ENCODE measurements at places on chromosomes 7 and 10.

DNA sequence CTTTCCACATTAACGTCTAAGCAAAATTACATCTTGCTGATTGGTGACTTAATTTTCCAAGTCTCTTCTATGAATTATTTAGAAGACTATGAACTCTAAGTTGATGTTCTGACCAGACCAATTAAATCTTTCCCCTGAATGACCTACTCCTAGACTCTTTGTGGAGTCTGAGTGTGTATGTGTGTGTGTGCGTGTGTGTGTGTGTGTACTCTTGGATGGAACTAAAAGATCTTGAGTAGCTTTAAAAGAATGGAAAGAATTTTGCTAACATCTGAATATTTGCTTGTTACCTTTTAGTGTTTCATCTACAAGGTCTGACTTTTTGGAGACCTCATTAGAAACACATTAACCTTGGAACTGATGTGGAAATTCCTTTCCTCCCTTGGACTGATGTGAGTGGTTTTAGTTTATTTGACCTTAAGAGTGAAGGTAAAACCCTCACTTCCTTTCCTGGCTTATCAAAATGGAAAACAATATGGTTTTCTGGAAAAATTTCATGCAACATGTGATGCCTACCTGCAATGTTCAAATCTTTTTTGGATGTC, 257.1 kb downstream of the GATA3 start:
- DNase-seq, result no peak

GRCh38 chr10:130352291-130352645, 216.1 kb downstream of the GLRX3 start:
- DNase-seq, result no peak

DNA sequence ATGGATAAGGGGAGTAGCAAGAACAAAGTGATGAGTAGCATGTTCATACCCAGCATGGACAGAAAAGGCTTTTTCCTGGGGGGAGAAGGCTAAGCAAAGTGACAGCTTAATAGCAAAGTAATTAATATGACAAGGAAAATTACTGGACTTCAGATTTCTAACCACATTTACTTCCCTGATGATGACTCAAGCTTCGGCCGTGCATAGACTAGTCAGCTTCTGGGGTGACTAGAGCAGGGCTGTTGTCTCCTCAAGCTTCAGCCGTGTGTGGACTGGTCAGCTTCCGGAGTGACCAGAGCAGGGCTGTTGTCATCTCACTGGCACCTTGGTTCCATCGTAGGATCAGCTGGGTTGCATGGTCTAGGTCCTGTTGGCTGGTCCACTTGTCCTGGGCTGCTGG, 2.1 kb upstream of the ZNF117 start:
- DNase-seq, result no peak

DNA sequence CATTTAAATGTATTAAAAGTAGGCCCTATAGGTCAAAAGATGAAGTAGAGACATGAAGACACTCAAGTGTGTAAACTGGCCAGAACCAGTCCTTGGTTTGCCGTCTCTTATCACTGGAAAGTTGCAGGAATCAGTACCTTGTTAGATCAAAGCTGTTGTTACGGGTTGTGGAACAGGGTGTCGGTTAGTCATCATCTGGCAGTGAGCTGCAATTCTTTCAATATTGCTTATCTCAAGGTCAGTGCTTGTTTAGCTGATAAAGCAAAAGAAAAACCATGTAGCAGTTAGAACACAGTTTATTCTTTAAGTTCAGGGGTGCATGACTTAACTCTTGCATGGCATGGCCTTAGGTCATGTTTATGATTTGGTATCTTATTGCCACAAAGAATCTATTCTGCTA, 10.0 kb upstream of the SLC13A1 start:
- DNase-seq, result no peak

DNA sequence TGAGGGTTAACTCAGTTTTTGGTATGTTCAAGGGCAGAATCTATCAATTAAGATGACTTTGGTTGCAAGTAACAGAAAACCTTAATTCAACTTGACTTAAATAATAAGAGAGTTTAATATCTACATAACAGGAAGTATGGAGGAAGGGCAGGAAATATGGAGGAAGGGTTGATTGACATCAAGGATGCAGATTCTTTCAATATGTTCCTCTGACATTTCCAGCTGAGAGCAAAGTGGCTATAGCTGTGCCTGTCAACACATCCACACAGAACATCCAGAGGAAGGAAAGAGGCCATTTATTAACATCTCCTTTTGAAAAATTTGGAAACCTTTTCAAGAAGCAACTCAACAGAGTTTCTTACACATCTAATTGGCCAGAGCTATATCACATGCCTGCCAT, 19.4 kb upstream of the RALA start:
- no peak for DNase-seq

GRCh38 chr7:6147627-6148026, 116.5 kb downstream of the ANKRD61 start:
- DNase-seq, result no peak

GRCh38 chr10:121911421-121911697, 16.5 kb downstream of the ATE1 start:
- no peak for DNase-seq

DNA sequence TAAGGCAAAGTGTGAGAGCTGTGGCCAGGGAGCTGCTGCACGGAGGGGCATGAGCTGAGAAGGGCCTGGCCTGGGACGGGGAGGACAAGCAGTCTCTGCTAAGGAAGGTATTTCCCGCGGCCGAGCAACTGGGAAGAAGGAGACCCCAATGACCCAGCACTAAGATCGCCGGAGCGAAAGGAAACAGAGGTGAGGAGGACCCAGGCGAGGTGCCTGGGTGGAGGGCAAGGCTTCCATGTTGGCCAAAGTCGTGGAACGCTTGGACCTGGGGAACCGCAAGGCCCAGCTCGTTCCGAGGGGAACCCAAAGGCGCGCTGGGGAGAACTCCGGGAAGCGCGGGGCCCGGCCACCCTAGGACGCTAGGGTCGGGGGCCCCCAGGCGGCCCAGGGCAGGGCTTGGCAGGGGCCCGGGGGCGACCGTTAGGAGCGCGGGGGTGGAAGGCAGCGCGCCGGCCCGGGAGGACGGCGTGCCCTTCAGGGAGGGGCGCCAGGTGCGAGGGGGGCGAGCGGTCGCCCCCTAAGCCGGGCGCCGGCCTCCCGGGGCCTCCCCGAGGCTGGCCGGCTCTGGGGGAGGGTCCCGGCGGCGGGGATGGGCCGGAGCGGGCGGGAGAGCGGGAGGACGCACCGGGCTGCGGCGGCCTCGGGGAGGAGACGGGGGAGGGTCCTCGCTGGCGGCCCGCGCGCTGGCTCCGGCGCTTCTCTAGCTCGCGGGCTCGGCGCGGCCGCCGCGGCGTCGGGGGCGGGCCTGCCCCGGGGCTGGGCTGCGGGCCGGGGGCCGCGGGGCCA, 545 bp downstream of the GIGYF1 start:
- no peak for DNase-seq

DNA sequence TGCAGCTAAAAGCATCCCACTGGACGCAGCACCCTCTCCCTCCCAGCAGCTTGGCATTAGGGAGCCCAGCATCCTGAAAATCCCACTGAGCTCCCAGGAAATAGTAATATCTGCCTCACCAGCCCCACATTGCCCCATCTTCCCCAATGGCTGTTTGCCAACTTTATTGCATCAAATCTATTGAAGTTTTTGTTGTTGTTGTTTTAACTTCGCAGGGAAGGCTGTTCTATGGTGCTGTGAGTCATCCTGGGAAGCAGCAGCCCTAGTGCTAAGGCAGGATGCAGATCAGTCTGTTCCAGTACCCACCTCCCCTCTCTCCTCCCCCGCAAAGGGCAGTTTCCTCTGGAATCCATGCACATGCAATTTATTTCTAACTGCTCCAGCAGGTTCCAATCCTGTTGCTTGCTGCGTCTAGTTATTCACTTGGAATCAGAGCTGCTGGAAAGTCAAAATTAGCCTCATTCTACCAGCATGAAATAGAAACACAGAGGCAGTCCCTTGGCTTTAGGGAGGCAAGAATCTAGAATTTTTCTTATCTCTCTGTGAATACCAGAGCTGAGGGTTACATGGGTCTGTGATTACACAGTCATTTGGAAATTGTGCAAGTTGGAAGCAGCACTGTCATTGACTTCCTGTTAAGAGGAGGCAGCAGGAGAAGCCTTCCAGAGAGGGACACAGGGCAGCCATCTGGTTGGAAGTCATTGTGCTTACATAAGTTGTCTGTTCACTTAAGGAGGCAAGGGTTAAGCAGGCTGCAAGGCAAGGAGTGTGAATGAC, 115.9 kb upstream of the CACUL1 start:
- DNase-seq, result no peak

- DNase-seq, result no peak
Measured at GRCh38 chr7:151452680-151453325, 12.9 kb upstream of the CRYGN start.

GRCh38 chr10:27145937-27146336, 8.2 kb downstream of the YME1L1 start:
- no peak for DNase-seq

DNA sequence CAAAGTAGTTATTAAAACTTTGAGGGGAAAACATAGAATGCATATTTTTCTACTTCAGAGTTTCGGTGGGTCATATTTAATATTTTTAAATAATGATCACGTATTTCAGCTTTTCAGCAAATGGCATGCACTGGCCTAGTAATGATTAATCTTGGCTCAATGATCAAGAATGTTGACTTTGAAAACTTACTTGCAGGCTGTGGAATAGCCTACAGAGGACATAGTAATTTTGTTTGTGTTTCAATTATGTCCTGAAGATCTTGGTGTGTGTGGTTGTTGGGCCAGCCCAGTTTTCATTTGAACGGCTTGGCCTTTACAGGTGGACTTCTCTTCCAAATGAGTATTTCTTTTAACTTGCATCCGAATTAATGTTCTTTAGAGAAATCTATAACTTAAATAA, 35.1 kb downstream of the ADD3 start:
- DNase-seq, result no peak

GRCh38 chr7:140239653-140239935, 62.8 kb upstream of the KDM7A start:
- no peak for DNase-seq

DNA sequence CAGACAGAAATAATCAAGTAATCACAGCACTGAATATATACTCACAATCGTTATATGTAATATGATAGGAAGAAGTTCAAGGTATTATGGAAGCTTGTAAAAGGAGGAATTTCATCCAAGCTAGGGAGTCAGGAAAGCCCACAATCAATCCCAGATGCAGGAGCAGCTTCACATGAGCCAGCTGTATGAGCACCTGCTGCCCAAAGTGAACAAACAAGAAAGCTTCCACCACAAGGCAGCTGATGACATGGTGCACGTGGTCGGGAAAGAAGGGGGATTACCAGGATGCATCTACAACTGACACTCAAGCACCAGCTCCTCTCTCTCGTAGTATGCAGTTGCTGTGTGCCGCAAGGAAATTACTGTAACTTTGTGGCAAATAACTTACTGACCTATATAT, 225.2 kb downstream of the XPNPEP1 start:
- DNase-seq, result no peak

DNA sequence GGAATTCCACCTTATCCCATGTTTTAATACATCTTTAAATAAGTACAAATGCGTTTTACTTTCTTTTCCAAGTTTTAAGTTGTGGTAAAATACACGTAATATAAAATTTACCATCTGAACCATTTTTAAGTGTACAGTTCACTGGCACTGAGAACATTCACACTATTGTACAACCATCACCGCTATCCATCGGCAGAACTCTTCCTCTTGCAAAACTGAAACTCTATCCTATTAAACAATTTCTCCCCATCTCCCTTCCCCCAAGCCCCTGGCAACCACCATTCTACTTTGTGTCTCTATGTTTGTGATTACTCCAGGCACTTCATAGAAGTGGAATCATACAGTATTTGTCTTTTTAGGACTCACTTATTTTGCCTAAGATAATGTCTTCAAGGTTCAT, 33.8 kb downstream of the HIP1 start:
- no peak for DNase-seq

GRCh38 chr7:28155964-28156363, 24.6 kb downstream of the JAZF1 start:
- DNase-seq, result no peak

- DNase-seq, result no peak
Measured at GRCh38 chr7:83852136-83852535, 203.2 kb upstream of the SEMA3E start.

DNA sequence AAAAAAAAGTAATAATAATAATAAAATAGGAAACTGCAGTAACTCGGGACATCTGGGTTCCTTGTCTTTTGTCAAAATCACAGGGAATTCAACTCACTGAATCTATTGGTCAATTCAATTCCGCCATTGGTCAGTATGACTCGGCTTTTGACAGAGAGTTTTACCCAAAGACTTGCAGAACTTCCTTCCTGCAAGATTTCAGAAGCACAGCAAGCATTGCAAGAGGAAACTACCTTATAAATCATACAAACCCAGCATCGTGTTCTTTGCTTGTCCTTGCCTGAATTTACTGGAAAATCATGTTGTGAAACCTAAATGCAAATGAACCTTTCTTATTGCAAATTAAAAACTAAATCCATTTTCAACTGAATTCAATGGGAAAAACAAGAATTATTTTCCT, 15.5 kb downstream of the KLF6 start:
- no peak for DNase-seq

- no peak for DNase-seq
Measured at GRCh38 chr7:102432442-102433218, 745 bp upstream of the ORAI2 start.

DNA sequence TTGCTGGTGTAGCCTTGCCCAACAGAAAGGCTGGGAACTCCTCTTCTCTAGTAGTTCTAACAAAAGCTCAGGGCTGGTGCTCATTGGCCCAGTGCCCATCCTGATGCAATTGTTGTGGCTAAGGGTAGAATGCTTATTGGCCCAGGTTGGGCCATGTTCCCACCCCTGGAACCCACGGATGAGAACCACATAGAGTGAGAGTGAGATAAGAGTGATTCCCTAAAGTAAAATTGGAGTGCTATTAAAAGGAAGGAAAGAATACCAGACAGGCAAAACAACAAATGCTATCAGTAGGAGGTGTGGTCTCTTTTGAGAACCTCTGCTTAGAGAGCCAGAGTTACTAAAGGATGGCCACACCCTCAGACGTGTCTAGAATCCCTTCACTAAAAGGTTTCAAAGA, 49.2 kb downstream of the LGI1 start:
- DNase-seq, result no peak

DNA sequence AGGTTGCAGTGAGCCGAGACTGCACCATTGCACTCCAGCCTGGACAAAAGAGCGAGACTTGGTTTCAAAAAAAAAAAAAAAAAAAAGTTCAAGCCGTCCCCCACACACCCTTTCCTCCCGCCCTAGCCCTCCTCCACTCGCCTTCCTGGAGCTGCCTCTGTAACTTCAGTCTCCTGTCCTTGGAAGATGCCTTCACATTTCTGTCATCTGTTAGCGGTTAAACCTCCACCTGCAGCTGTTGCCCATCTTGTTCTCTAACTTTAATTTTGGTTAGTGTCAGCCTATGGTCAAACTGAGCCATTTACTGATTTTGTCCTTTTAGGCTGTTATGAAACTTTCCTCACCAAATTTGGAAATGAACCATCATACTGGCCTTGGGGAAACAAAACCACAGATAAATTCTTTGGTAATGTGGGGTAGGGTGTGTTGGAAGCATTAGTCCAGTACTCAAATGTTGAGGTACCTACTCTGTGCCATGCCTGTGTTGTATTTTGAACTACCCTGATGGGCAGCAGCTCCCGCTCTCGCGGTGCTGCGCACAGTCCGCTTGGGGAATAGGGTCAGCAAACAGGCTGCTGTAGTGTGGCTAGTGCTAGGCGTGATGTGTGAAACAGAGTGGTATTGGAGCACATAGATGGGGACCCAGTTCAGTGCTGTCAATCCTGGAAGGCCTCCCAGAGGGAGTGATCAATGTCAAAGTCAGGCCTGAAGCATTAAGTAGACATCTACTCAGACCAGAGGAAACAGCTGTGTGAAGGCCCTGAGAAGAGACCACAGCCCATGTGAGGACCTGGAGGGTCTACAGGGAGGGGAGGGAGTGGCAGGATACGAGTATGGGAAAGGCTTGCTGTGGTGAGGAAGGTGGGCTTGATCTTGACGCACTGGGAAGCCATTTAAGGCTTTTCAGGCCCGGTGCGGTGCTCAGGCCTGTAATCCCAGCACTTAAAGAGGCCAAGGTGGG, 26.9 kb downstream of the SFXN4 start:
- DNase-seq, result no peak

Measured in iPS DF 6.9 (cell line).